ENCODE measurements at places on chromosomes 4 and X. TPM values are rescaled to one million over a fixed set of nuclear protein-coding genes. Genes with fewer than 3 reads are reported as not detected.

- DNase-seq = no peak
Observed at GRCh38 chrX:39144956-39145355, 343.7 kb downstream of the MID1IP1 start.

DNA sequence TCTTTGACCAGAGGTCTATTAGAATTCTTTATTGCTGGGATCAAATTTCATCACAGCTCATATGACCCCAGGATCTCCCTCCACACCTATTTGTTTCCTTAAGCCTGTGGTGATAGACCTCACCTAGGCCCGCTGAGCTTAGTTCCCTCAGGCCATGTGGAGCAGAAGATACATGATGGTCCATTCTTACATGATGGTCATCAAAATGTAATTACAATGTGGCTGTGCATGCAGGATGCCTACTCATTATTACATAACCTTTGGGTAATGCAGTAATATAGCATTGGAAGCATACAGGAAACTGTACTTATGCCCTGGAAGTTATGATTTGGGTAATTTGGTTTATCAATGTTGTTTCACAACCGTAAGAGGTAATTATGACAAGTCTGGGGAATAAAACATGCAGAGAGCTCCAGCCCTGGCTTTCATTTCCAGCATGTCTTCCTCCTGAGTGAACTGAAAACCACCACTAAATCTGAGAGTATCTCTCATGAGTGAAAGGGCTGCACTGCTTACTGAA lies 67.0 kb upstream of the AGA start:
- no peak for DNase-seq

DNA sequence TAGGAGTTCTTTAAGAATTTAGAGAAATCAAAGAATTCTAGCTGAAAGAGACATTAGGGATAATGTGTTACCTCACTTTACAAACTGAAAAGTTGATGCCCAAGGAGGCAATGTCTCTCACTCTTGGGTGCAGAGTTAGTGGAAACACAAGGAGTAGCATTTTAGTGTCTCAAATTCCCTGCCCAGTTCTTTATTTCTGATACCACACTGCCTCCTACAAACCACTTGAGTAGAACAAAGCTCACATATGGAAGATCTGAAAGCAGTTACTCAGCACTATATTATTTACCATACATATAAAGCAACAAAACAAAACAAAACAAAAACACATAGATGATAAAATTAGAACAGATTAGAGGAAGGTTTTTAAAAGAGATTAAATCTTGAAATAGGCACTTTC lies 124.2 kb downstream of the REELD1 start:
- DNase-seq = no peak

DNA sequence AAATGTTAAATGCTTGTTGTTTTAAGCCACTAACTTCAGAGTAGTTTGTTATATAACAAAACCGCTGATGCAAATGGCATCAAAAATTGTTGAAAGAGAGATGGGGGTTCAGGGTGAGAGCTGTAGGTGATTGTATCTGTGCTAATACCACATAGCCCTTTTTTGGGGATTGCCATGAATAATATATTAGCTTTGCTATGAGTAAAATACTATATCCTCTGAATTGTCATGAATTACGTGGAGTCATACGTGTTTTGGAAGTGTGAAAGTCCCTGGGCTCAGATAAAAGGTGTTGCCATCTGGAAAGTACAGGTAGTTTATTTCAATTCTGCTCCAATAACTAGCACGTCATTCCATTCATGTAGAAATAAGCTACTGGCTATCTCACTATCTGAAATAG lies 30.6 kb downstream of the DYNLT3 start:
- DNase-seq = no peak

DNA sequence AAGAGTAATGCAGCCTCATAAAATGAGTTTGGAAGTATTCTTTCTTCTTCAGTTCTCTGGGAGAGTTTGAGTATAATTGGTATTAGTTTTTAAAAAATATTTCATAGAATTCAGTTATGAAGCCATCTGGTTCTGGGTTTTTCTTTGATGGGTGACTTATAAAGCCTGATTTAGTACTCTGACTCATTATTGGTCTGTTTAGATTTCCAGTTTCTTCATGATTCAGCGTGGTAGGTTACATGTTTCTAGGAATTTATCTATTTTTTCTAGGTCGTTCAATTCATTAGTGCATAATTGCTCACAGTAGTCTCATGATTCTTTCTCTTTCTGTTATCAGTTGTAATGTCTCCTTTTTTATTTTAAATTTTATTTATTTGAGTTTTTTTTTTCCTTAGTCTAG lies 111.2 kb downstream of the CEP44 start:
- DNase-seq = no peak

GRCh38 chrX:137749246-137749645 lies 183.3 kb downstream of the ZIC3 start:
- DNase-seq = no peak

DNA sequence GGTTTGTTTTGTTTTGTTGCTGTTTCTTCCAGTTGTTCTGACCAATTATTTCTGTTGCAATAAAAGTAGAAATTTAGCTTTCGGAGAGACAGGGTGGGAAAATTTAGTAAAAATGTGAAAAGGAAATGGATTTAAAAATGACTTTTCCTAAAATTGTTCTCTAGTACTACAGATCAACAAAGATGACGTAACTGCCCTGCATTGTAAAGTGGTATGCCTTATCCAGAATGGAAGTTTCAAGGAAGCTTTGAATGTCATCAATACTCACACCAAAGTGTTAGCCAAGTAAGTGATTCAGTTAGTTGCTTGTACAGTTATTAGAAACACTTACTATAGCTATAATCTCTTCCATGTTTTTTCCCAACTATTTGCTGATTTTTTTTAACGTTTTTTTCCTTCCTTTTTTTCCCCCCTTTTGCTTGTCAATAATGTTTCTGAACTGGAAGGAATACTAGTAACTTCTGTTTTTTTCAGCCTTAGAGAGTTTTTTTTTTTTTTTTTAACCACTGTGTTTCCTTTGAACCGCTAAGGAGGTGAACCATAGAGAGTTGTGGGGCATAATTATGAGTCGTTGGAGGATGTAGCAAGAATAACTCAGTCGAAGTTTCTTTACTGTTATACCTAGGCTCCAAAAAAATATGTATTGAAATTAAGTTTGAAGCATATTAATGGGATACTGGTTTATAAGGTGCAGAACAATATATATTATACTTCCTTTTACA lies 2.2 kb downstream of the SRP72 start:
- no peak for DNase-seq

GRCh38 chr4:73379946-73380345 lies 24.1 kb upstream of the ALB start:
- no peak for DNase-seq

GRCh38 chr4:76279462-76279861 lies 27.1 kb upstream of the STBD1 start:
- DNase-seq = peak; percentile 49

- no peak for DNase-seq
Observed at GRCh38 chr4:185068837-185069236, 50.5 kb downstream of the HELT start.

ADAM29 gene
- polyA plus RNA-seq = not detected

BRS3 gene
- not detected for polyA plus RNA-seq

ADH1B gene
- not detected for polyA plus RNA-seq

GEMIN8 gene
- polyA plus RNA-seq = 26.9 TPM

HAND2 gene
- not detected for polyA plus RNA-seq

FGD1 gene
- 0.80 TPM for polyA plus RNA-seq

CLDN34 gene
- polyA plus RNA-seq = not detected

RTL5 gene
- not detected for polyA plus RNA-seq

SPATA4 gene
- polyA plus RNA-seq = not detected
